ENCODE measurements at places on chromosomes 2 and 18. TPM values are rescaled to one million over a fixed set of nuclear protein-coding genes. Genes with fewer than 3 reads are reported as not detected.

CYBRD1 gene
- total RNA-seq = 2.1 TPM

MAB21L4 gene
- not detected for total RNA-seq

KCNE4 gene
- total RNA-seq = not detected

STARD6 gene
- total RNA-seq = not detected

DSG1 gene
- total RNA-seq = not detected

ATP6V1B1 gene
- total RNA-seq = not detected

LCLAT1 gene
- total RNA-seq = 23.2 TPM

CNGA3 gene
- not detected for total RNA-seq

AFF3 gene
- total RNA-seq = 19.8 TPM

SERPINB11 gene
- total RNA-seq = not detected

PAX3 gene
- total RNA-seq = not detected

REG1B gene
- not detected for total RNA-seq

CXCR2 gene
- not detected for total RNA-seq

GALNT5 gene
- not detected for total RNA-seq

CXCR1 gene
- total RNA-seq = 0.51 TPM

CCDC178 gene
- not detected for total RNA-seq

RTTN gene
- total RNA-seq = 28.2 TPM

RAB12 gene
- total RNA-seq = 25.0 TPM

VAMP8 gene
- 55.1 TPM for total RNA-seq

EVX2 gene
- not detected for total RNA-seq

C2orf80 gene
- total RNA-seq = not detected

IHH gene
- total RNA-seq = 0.17 TPM

CNOT11 gene
- total RNA-seq = 49.0 TPM

MXD1 gene
- 16.1 TPM for total RNA-seq

ALPI gene
- not detected for total RNA-seq

LOXHD1 gene
- total RNA-seq = 0.34 TPM

COPS9 gene
- 75.6 TPM for total RNA-seq

TWSG1 gene
- 7.6 TPM for total RNA-seq

BMP10 gene
- total RNA-seq = not detected

DSC2 gene
- total RNA-seq = 0.42 TPM

PJVK gene
- total RNA-seq = 3.8 TPM

SCLY gene
- 32.5 TPM for total RNA-seq

RSAD2 gene
- 5.0 TPM for total RNA-seq

GORASP2 gene
- total RNA-seq = 72.1 TPM

WDR54 gene
- total RNA-seq = 78.5 TPM

SERPINB13 gene
- not detected for total RNA-seq

FOXI3 gene
- not detected for total RNA-seq

UGT1A3 gene
- not detected for total RNA-seq

UBR3 gene
- 27.7 TPM for total RNA-seq

COLEC12 gene
- total RNA-seq = 0.35 TPM

GLB1L gene
- total RNA-seq = 2.5 TPM

C18orf32 gene
- 53.6 TPM for total RNA-seq

TRAF3IP1 gene
- 13.3 TPM for total RNA-seq

VWC2L gene
- total RNA-seq = not detected

GREB1L gene
- total RNA-seq = not detected

MEP1B gene
- not detected for total RNA-seq

SH3RF3 gene
- total RNA-seq = 6.1 TPM

STAT4 gene
- 132 TPM for total RNA-seq

GPR55 gene
- total RNA-seq = 1.9 TPM

ARHGAP28 gene
- total RNA-seq = not detected

OBSL1 gene
- total RNA-seq = 0.19 TPM

RESP18 gene
- total RNA-seq = not detected

ABCB11 gene
- total RNA-seq = not detected

Data from naive thymus-derived CD4-positive, alpha-beta T cell (primary cell).